ENCODE measurements at places on chromosomes 3 and 15.

DNA sequence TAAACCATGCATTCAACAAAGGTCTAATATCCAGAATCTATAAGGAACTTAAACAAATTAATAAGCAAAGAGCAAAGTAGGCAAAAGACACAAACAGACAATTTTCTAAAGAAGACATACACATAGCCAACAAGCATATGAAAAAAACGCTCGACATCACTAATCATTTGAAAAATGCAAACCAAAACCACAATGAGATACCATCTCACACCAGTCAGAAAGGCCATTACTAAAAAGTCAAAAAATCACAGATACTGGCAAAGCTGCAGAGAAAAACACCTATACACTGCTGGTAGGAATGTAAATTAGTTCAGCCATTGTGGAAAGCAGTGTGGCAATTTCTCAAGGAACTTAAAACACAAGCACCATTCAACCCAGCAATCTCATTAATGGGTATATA lies 53.8 kb downstream of the FSIP1 start:
- no peak for DNase-seq

DNA sequence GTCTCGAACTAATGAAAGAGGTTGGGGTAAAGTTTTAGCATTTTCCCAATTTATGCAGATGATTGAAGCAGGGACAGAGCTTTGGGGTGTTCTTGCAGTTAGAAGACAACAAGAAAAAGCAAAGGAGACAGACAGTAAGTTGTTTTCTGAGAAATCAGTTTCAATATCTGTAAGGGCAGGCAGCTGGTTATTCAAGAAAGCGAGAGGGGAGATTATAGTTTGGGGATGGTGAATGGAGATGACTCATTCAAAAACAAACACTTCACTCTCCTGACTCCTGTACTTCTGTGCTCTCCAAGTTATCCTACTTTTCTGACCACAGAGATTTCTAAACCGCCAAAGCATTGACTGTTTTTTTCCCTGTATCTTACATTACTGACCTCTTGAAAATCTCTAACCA lies 352.0 kb downstream of the GAP43 start:
- DNase-seq: no peak

- DNase-seq: no peak
Observed at GRCh38 chr3:88926221-88926620, 181.2 kb upstream of the EPHA3 start.

DNA sequence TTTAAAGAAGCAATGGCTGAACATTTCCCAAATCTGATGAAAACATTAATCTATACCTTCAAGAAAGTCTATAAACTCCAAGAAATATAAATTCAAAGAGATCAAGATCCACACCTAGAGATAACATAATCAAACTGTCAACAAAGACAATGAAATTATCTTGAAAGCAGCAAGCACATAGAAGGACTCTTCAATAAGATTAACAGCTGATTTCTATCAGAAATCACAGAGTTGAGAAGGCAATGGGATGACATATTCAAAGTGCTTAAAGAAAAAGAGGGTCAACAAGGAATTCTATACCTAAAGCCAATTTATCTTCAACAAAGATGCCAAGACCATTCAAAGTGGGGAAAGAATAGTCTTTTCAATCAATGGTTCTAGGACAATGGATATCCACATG lies 41.1 kb upstream of the LAMP3 start:
- DNase-seq: no peak

DNA sequence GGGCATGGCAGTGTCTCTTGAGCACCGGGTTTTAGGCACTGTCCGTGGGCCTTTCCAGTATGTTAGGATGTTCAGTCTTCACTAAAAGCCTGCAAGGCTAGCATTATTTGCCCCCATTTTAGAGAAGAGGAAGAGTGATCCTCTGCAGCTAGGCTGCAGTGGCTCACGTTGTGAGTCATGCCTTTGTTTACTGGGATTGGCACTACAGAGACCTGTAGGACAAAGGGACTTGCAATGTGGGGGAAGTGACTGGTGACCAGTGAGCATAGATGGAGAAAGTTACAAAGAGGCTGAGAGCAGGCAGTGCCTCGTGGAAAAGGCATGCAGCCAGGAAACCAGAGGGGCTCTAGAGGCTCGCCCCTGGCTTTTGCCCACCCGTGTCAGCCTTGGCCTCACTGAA lies 26.8 kb upstream of the CPNE9 start:
- no peak for DNase-seq

DNA sequence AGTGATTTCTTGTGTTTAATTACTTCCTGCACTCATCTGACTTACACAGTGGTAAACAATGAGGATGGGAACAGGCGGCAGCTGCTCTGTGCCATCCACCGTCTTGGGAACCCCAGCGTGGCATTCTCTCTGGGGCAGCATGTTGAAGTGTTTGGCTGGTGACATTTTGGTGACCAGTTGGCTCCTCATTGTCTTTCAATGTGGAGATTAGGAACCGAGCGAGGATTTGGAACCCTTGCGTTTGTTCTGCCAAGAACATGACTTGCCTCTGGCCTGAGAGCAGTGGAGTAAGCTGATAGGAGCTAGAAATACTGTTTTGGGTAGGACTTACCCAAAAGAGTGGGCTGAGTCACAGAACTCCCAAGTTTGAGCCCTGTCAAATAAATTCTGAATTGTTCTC lies 88.8 kb downstream of the IGF1R start:
- no peak for DNase-seq

DNA sequence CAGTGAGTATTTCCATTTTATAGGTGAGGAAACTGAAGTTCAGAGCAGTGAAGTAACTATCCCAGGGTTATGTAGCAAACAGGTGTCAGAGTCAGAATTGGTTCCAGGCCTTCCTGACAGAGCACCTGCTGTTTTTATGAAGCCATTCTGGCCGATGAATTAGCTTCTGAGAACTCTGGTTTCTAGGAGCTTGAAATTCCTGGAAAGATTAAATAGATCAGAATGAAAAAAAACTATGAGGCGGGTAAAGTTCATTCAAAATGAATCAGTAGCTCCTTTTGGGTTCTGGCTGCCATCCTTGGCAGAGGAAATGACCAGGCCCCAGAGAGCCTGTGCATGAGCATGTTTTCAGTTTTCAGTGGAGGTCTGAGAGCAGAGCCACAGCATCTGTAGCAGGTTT lies 59.3 kb upstream of the CFAP161 start:
- DNase-seq: no peak

DNA sequence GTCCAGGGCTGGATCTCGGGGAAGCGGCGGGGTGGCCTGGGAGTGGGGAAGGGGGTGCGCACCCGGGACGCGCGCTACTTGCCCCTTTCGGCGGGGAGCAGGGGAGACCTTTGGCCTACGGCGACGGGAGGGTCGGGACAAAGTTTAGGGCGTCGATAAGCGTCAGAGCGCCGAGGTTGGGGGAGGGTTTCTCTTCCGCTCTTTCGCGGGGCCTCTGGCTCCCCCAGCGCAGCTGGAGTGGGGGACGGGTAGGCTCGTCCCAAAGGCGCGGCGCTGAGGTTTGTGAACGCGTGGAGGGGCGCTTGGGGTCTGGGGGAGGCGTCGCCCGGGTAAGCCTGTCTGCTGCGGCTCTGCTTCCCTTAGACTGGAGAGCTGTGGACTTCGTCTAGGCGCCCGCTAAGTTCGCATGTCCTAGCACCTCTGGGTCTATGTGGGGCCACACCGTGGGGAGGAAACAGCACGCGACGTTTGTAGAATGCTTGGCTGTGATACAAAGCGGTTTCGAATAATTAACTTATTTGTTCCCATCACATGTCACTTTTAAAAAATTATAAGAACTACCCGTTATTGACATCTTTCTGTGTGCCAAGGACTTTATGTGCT lies 527 bp downstream of the B2M start:
- DNase-seq: peak; percentile 72

GRCh38 chr3:43764056-43764455 lies 73.3 kb downstream of the ABHD5 start:
- no peak for DNase-seq

GRCh38 chr3:136249593-136249992 lies 547 bp upstream of the PCCB start:
- DNase-seq: no peak

DNA sequence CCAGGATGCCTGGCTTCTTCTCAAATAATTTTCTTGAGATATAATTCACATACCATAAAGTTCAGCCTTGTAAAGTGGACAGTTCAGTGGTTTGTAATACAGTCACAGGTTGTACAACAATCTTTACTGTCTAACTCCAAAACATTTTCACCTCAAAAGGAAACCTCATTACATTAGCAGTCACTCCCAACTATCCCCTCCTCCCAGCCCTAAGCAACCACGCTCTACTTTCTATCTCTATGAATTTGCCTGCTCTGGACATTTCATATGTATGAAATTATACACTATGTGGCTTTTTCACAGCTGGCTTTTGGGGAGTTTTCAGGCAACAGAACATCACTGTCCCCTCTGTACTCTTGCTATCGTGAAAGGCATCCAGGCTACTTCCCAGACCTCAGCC lies 17.5 kb downstream of the TGM5 start:
- DNase-seq: no peak

GRCh38 chr15:25181293-25182097 lies 226.7 kb downstream of the SNRPN start:
- DNase-seq: no peak

DNA sequence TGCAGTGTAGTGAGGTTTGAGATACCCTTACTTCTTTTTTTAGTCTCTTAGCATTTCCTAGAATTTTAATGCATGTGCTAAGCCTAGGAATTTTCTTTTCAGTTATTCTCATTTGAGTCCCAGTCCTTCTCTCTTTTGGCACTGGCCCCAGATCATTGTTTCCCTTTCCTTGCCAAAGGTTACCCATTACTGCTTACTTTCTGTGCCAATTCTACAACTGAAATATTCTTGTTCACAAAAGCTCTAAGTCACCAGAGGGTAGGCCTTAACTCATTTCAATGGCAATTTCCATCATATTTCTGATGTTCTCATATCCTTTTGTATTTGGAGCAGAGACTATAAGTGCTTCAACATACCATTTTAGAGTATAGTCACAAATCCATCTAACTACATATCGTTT lies 199.6 kb upstream of the CBLB start:
- no peak for DNase-seq

GRCh38 chr3:123809597-123809996 lies 74.5 kb downstream of the MYLK start:
- DNase-seq: no peak

- DNase-seq: no peak
Observed at GRCh38 chr3:12934431-12934830, 93.1 kb upstream of the RPL32 start.

GRCh38 chr3:74651292-74651691 lies 36.8 kb upstream of the CNTN3 start:
- DNase-seq: no peak

GRCh38 chr15:48915861-48916260 lies 37.9 kb downstream of the EID1 start:
- DNase-seq: no peak

GRCh38 chr3:135987661-135988060 lies 22.1 kb downstream of the PPP2R3A start:
- no peak for DNase-seq

DNA sequence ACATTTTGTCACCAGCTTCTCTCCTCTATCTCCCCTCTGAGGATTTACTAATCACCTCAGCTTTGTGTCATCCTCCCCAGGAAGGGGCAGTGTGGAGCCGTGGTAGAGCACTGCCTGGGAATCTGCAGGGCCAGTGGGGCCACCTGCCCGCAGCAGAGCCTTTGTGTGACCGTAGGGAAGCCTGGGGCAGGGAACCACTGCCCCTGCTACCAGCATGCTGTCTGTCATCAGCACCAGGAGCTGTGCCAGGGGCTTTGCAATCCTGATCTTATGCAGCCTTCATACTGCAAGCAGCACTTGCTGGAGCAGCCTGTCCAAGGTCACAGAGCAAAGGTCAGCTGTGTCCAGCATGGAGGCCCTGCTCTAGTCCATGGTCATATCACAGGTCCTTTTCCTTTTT lies 170.2 kb upstream of the IL12A start:
- DNase-seq: no peak

DNA sequence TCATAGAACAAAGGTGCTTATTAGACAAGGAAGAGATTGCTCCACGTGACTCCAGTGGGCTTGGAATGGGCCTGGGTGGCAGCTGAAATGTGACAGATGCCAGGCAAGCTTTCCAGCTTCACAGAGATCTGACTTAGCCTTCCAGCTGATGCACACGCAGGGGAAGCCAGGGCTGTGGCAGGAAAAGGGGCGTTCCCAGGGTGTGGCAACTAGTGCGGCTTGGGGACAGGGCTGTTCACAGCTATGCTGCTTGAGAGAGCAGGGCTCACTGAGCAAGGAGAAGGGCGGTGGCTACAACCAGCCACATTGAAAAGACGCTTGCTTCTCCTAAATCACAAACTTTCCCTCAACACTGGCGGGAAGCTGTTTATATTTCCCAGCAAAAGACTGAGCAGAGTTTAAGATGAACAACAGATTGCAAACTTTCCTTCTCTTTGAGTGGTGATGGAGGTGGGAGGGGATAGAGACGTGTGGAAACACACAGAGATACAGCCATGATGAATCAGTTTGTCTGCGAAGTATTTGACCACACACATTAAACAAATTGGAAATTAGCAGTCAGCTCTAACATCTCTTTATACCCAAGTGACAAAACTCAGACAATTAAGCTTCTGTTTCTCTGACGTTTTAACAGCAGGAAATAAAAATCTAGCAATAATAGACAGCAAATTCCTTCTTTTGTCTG lies 127.5 kb downstream of the BDH1 start:
- peak; percentile 73 for DNase-seq

DNA sequence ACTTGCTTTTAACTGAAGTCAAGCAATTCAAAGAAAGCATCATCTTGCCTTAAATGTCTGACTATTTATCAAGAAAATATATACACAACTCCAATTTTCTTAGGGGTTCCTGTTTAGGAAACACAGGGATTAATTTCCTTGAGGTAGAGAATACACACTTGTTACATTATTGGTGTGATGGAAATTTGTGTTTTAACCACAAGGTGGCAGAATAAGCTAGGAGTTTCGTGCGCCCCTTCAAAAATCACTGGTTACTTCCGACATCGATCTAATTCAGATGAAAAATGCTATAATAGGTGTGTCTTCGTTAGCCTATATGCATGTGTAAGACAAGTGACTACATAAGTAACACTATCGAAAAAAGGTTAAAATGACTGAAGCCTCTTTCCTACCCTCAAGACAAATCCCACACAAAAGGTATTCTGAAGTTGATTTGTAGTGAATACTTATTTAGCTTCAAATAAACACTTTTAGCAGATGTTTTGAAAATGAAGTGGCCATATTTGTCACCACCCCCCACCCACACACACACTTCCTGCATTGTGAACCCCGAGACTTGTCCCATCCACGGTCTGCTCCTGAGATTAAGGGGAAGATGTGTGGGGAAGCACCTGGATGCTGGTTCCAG lies 246.5 kb downstream of the ROBO1 start:
- DNase-seq: no peak

- DNase-seq: no peak
Observed at GRCh38 chr3:183315739-183316138, 62.7 kb downstream of the B3GNT5 start.

- DNase-seq: peak; percentile 24
Observed at GRCh38 chr3:194203482-194204041, 67.6 kb downstream of the HES1 start.

- DNase-seq: no peak
Observed at GRCh38 chr3:177647876-177648275, 450.6 kb upstream of the TBL1XR1 start.
